ENCODE measurements at places on chromosomes 1 and 21.

- DNase-seq = no peak
Measured at GRCh38 chr1:93111065-93111464, 32.0 kb downstream of the MTF2 start.

- no peak for DNase-seq
Measured at GRCh38 chr1:162372159-162373071, 4.2 kb downstream of the SPATA46 start.

DNA sequence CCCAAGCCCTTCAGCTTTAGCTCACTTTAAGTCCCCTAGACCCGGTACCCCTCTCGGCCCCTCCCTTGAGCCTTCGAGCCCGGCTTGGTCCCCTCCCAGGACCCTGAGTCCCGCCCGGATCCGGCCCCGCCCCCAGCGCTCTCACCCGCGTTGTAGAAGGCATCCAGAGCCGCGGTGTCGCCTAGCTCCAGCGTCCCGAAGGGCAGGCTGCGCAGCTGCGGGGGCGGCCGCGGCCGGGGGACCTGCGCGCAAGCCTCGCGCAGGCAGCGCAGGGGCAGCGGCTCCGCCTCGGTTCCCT lies 699 bp downstream of the MAP3K6 start:
- peak; percentile 82 for DNase-seq

DNA sequence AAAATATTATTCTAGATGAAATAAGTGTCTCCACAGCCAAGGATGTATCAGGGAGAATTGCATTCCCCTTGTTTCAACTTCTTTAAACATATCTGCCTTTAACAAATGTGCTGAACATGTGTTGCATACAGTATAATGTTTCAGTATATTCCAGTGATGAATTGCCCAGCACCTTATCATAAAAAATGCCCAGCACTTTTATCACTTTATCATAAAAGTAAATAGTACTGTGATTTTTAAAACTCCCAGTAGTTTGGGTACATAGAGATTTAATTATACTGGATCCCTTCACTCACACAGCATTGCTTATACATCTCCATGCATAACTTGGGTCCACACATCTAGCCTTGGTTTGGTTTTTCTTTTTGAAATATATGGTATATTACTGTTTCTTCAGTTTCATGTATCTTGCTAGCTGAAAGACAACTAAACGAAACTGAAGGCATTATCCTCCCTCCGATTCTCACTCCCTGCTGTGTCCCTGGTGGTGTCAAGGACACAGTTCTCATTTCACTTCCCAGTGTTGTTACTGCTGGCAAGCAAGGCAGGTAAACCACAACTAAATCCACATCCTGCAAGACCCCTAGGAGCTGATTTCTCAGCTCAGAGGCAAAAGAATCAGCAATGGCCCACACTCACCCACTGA lies 118.2 kb upstream of the SLC44A3 start:
- DNase-seq = no peak

DNA sequence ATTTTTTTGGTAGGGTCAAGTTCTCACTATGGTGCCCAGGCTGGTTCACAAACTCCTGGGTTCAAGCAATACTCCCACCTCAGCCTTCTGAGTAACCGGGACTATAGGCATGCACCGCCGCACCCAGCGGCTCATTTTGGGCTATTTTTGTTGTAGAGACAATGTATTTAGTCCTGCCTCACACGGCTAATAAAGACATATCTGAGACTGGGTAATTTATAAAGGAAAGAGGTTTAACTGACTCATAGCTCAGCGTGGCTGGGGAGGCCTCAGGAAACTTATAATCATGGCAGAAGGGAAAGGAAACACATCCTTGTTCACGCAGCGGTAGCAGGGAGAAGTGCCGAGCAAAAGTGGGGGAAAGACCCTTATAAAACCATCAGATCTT lies 4.2 kb downstream of the CELA2A start:
- DNase-seq = no peak

GRCh38 chr1:98559291-98559690 lies 102.2 kb upstream of the SNX7 start:
- no peak for DNase-seq

DNA sequence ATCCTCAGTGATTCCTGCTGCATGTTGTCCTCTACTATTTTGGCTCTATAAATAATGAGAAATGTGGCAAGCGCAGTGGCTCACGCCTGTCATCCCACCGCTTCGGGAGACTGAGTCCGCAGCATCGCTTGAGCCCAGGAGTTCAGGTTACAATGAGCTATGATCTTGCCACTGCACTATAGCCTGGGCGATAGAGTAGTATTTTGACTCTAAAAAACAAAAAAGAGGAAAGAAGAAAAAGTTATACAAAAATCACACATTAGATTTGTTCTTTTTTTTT lies 756 bp upstream of the SLC25A44 start:
- DNase-seq = no peak

- no peak for DNase-seq
Measured at GRCh38 chr1:201709564-201710295, 119.2 kb upstream of the IPO9 start.

DNA sequence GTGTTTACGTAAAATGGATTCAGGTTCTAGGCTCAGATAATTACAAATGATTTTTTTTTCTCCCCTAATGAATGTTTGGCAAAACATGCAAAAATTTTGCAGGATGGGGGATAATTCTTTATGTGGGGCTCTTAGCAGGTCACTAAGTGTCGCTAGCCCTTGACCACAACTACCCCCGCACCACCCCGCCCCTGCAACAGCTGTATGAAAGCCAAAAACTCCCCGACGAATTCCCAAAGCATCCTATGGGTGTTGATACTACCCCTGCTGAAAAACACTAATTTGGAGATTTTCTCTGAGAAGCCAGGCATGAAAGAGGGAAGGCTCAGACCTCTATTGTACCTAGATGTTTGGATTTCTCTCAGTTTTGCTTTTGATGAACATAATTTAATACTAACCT lies 243.0 kb downstream of the TRABD2B start:
- no peak for DNase-seq

GRCh38 chr1:191984856-191985255 lies 173.4 kb upstream of the RGS18 start:
- peak; percentile 7 for DNase-seq

DNA sequence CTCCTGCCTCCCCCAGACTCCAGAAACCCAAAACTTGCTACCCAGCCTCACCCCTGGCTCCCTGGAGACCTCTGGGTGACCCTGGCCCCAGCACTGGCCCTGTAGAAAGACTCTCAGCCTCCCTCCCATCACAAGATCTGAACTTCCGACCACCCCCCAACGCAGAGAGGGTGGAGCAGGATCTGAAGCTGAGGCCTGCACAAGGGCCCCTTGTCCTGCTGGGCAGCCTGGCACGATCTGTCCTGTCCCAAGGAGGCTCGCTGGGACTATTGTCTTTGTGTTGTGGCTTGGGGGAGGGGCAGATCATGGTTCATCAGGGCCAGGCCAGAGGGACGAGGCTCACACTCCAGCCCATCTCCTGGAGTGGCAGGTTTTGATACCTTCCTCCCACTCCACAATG lies 20.0 kb downstream of the PHLDA3 start:
- no peak for DNase-seq

DNA sequence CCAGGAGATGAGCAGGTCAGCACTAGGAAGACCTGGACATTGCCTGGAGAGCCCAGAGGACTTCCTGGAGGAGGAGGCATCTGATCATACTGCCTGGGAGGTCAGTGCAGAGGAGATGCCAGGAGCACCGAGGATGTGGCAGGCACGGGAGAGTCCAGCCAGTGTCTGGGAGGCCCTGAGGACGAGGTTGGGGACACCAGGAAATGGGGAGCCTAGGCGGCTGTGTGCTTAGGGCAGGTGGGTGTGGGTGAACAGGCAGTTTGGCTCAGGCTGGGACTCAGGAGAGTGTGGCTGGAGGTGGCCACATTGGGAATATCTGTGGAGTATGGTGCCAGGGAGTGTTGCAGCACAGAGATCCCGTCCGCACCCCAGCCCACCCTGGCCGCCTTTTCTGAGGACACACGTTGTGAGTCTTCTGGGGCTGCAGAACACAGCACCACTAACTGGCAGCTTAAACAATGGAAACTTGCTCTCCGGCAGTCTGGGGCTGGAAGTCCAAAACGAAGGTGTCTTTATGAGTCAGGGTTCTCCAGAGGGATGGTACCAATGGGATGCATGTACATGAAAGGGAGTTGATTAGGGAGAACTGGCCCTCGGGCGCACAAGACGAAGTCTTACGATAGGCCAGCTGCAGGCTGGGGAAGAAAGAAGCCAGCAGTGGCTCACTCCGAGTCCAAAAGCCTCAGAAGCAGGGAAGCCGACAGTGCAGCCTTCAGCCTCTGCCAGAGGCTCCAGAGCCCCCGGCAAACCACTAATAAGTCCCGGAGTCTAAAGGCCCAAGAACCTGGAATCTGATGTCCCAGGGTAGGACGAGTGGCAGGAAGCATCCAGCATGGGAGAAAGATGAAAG lies 58.0 kb downstream of the FAAP20 start:
- DNase-seq = no peak

DNA sequence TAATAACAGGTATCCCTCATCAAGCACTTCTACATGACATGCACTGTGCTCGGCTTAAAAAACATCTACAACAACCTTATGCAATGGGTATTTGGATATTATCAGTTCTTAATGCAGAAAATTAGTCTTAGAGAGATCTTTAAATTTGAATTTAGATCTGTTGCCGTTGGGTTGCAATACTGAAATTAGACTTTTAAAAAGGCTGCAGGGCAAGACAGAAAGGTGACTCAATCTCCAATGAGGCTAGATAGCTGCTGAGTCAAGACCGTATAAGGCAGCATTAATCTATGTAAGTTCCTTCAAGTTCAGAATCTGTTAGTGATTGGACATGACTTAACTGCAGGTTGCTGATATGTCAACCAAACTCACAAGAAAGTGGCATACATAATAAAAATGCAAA lies 37.3 kb downstream of the OLFM3 start:
- no peak for DNase-seq

DNA sequence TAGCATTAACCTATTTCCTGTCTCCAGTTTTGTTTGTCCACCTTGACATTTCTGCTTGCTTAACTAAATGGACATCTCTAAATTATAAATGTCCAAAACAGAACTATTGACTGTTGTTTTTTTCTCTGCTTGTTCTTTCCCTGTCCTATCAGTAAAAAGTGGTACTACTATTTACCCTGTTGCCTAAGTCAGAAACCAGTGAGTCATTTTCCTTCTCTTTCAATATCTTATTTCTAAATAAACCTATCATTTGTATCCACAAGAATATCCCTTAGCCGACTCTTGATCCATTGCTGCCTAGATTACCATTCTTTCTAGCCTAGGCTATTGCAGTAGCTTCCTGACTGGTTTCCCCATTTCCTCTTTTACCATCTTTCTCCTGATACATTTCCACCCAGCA lies 22.5 kb downstream of the MIER1 start:
- no peak for DNase-seq

- DNase-seq = no peak
Measured at GRCh38 chr1:115640384-115640783, 1.4 kb upstream of the VANGL1 start.

GRCh38 chr1:199733125-199733524 lies 294.4 kb upstream of the NR5A2 start:
- DNase-seq = no peak

DNA sequence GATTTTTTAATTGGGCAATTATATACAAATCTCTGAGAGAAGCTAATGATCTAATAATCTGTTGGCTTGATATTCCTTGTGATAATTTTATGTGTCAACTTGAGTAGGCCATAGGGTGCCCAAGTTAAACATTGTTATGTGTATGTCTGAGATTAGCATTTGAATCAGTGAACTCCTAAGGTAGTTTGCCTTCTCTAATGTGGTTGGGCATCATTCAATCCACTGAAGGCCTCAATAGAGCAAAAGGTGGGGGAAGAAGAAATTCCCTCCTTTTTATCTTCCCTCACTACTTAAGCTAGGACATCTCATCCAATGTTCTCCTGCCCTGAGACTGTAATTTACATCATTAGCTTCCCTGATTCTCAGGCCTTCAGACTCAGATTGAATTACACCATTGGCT lies 394.5 kb downstream of the LMO4 start:
- DNase-seq = no peak

GRCh38 chr1:5649166-5649551 lies 343.1 kb downstream of the NPHP4 start:
- no peak for DNase-seq

- DNase-seq = no peak
Measured at GRCh38 chr1:30052178-30052577, 671.2 kb downstream of the MATN1 start.

DNA sequence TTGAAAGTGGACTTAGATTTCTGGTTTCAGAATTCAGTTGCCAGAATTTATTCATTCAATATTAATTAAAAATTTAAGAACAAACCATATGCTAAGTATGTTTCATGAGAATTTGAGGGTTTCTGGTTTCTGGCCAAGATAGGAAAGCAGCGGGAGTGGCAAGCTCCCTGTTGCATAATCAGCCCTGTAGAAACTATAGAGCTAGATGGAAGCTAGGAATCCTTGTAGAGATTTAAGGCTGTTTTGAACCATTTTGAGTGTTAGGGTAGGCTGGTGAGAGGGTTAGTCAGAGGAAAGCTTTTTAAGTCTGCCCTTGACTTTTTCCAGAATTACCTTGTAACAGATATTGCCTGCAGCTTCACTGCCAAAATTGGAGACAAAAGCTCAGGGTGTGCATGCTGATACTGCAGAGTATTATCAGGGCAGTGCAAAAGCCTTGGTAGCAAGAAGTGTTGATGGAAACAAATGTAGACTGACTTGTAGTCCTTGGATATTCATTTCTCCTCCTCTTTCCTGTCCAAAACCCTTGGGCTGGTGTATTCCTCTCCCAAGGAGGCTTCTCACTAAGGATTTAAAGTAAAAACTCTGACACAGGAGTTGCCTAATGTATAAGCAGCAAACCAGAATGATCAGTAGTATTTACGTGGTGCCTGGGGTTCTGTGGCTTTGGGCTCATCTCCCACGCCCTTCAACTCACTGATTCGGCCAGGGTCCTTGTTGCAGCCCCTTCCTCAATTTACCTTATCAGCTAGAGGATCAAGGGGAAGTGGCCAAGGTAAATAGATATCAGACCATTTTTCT lies 12.6 kb upstream of the GIPC2 start:
- DNase-seq = no peak

GRCh38 chr1:87834941-87835340 lies 506.3 kb downstream of the LMO4 start:
- no peak for DNase-seq

GRCh38 chr1:41705798-41706197 lies 212.9 kb downstream of the HIVEP3 start:
- no peak for DNase-seq

All from right lung (tissue), 10 donors.